ENCODE measurements at places on chromosomes 1 and 21. TPM values are rescaled to one million over a fixed set of nuclear protein-coding genes. Genes with fewer than 3 reads are reported as not detected.

SUSD4 gene
- 0.32 TPM for total RNA-seq

CLCA1 gene
- total RNA-seq, result not detected

NTMT2 gene
- total RNA-seq, result not detected

ENTREP3 gene
- 6.4 TPM for total RNA-seq

DEPDC1 gene
- total RNA-seq, result 8.5 TPM

ENAH gene
- 1,043 TPM for total RNA-seq

TTC22 gene
- under 0.01 TPM for total RNA-seq

HSD17B7 gene
- 9.8 TPM for total RNA-seq

UTS2 gene
- total RNA-seq, result not detected

GJA9 gene
- 0.22 TPM for total RNA-seq

OR2T35 gene
- total RNA-seq, result not detected

ZFP69 gene
- 3.9 TPM for total RNA-seq

LINGO4 gene
- total RNA-seq, result not detected

C1orf226 gene
- 0.78 TPM for total RNA-seq

CLDN19 gene
- not detected for total RNA-seq

DIO1 gene
- not detected for total RNA-seq

MLLT11 gene
- total RNA-seq, result 3.4 TPM

CYP4Z1 gene
- total RNA-seq, result under 0.01 TPM

HSPB7 gene
- 19.6 TPM for total RNA-seq

KCNJ15 gene
- 5.2 TPM for total RNA-seq

CRYAA gene
- total RNA-seq, result not detected

LEPR gene
- 14.6 TPM for total RNA-seq

IVL gene
- total RNA-seq, result not detected

IL10RB gene
- total RNA-seq, result 60.6 TPM

HSF2BP gene
- 2.0 TPM for total RNA-seq

CFAP107 gene
- not detected for total RNA-seq

SPATA1 gene
- 2.8 TPM for total RNA-seq

TNFRSF25 gene
- total RNA-seq, result 2.8 TPM

MATN1 gene
- total RNA-seq, result 0.11 TPM

SELENBP1 gene
- 90.6 TPM for total RNA-seq

SERPINC1 gene
- not detected for total RNA-seq

EXO1 gene
- total RNA-seq, result 4.1 TPM

DNAJC8 gene
- total RNA-seq, result 80.0 TPM

SLC37A1 gene
- 3.9 TPM for total RNA-seq

TRIM67 gene
- total RNA-seq, result 0.22 TPM

PAPPA2 gene
- 2.1 TPM for total RNA-seq

ZNF648 gene
- 0.22 TPM for total RNA-seq

C4BPA gene
- not detected for total RNA-seq

CLCA4 gene
- not detected for total RNA-seq

NBPF11 gene
- 7.1 TPM for total RNA-seq

Data from articular chondrocyte of knee joint (primary cell).